ENCODE measurements at places on chromosomes 4 and X.

- DNase-seq = peak; percentile 83
Measured at GRCh38 chr4:174120446-174121295, 162.8 kb downstream of the FBXO8 start.

GRCh38 chr4:73727685-73728084, 12.7 kb upstream of the CXCL8 start:
- DNase-seq = no peak

- peak; percentile 61 for DNase-seq
Measured at GRCh38 chr4:141569141-141569540, 67.2 kb upstream of the IL15 start.

DNA sequence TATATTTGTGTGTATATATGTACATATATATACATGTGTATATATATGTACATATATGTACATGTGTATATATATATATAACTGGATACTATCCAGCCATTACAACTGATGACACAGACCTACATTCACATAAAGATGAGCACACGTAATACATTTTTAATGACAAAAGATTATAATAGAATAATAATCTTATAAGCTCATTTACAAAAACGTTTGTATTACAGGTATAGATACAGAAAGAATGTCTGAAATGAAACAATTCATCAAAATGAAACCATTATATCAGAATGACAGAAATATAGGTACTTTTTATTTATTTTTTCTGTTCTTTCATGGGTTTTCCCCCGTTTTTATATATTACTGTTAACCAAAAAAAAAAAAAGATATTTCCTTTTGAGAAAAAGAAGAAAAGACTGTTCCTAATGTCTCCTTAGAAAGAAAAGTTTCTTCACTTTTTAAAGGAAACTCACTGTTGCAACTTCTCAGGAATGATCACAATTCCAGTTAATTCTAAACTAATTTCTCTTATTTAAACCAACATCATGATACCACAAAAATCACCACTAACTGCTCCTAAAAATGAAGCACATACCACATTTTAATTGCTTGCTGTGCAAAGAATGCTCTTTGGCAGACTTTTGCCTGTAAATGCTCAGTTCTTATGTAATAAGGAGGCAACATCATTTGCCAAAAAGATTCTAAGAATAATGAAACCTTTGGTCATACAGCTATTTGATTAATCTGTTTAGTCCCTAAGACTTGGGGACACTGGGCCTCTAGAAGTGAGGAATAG, 18.9 kb downstream of the LEF1 start:
- DNase-seq = peak; percentile 88

- DNase-seq = peak; percentile 74
Measured at GRCh38 chr4:124711471-124712371, 811 bp downstream of the ANKRD50 start.

GRCh38 chrX:47572773-47573340, 9.4 kb upstream of the TIMP1 start:
- DNase-seq = no peak

GRCh38 chr4:165458471-165458870, 79.7 kb downstream of the CPE start:
- DNase-seq = no peak

GRCh38 chrX:23742174-23742696, 841 bp downstream of the ACOT9 start:
- peak; percentile 65 for DNase-seq

DNA sequence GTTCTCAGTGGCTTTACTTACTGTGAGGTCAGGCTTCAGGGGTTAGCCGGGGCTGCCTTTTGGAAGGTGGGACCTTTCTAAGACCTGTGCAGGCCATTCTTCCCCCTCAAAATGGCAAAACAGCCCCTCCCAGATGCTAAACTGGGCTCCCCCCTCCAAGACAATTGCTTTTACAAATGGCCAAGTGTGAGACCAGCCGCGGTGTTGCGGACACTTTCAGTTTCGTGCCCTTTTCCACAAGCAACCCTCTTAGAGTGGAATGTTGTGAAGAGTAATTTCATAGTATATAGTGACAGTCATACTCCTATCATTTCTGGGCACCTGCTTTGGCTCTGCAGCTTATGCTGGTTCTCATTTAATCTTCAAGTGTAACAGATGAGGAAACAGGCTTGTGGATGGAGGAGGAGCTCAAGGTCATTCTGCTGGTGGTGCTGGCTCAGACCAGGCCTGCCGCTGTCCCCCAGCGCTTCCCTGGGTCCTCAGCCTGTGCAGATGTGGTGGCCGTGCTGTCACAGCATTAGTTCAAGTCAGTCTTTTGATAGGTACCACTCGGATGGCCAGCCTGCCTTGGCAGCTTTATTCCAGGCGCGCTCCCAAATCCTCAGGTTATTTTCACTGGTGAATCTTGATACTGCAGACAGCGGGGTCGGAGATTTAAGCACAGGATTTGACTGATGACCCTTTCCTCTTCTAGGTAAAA, 55.0 kb upstream of the TADA2B start:
- DNase-seq = no peak

DNA sequence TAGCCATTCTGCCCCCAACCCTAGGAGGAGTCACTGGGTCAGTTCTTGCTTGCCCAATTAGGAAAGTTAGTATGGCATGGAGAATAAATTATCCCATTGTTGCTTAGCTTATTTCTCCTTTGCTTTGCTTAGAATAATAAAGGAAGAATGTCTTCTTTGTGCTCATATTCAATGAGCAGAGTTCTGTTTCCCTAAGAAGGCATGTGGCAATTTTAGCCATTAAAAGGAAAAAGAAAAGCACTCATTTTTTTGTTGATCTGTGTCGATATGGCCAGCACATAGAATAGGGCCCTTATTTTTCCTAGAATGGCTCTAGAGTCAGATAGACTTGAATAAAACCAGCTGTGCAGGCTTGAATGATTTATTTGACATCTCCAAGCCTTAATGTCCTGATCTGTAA, 166.4 kb upstream of the PPARGC1A start:
- no peak for DNase-seq

DNA sequence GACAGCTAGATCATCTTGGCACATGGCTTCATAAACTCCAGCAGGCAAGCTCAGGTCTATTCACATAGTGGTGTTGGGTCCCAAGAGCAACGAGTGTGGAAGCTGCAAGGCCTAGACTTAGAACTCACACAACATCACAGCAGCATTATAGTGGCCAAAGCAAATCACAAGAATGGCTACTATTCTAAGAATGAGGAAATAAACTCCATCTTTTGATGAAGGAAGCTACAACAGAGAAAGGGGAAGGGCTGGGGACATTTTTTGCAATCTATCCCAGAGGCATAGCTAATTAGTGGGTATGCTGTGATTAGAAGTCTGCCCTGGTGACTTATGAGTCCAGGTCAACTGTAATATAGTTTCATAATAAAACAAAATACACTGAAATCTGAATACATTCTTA, 42.9 kb upstream of the TAB3 start:
- DNase-seq = no peak

DNA sequence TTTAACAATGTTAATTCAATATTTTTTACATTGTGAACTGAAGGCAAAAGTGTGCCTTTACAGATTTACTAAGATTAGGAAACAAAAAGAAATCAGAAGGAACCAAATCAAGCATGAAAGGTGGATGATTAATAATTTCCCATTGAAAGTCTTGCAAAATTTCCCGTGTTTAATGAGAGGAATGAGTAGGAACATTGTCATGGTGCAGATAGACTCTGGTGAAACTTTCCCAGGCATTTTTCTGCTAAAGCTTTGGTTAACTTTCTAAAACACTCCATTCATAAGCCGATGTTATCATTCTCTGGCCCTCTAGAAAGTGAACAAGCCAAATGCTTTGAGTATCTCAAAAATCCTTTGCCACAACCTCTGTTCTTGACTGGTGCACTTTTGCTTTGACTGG, 1522.8 kb upstream of the PABPC4L start:
- no peak for DNase-seq

GRCh38 chr4:185744488-185744862, 67.5 kb downstream of the SORBS2 start:
- no peak for DNase-seq

GRCh38 chr4:103928370-103928769, 208.6 kb upstream of the TACR3 start:
- no peak for DNase-seq

GRCh38 chr4:40340030-40340429, 4.9 kb downstream of the CHRNA9 start:
- DNase-seq = no peak

DNA sequence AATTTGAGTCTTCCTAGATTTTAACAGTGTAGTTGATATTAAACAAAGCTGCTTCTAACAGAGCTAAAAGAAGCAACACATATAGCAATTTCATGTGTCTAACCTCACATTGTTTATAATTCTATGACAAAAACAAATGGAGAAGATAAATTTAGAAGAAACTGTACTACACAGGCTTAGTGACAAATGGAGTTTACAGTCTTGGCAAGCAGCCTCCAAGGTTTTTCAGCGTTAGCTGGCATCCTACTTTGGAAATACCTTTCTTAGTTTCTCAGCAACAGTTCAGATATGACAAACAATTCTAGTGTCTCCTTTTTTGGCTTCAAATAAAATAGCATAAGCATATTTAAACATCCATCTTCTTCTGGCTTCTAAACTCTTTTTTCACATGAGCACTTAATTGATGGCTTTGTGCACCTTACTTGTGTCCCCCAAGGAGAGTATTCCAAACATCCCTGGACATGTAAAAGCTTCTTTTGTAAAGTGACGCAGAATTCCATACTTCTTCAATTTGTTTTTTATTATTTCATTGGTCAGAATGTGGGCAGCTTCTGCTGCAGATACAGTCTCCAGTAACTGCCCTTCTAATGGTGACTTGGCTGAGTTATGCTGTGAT, 249.8 kb downstream of the ANTXR2 start:
- DNase-seq = peak; percentile 33

DNA sequence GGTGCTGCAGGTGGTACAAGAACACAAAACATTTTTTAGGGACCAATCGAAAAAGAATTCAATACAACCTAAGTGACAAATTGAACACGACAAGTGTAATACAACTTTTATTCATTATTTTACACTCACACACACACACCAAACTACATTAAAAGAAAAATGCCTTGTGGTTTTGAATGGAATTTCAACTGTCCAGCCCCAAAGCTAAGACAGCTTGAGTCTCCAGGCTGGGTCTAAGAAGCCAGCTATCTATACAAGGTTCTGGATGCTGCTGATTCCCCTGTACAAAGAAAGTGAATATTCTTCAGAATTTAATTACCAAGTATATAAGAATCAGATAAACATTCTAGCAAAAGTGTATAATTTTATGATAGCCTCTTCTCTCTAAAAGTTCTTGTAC, 118.2 kb downstream of the PPP3CA start:
- DNase-seq = peak; percentile 67
